ENCODE measurements at places on chromosomes 6 and 20. TPM values are rescaled to one million over a fixed set of nuclear protein-coding genes. Genes with fewer than 3 reads are reported as not detected.
A peak's percentile ranks its signal among the peaks of the same experiment; 100 is the strongest.

Gene TCP11
- 0.72 TPM for total RNA-seq

GRCh38 chr6:31083742-31084354, 28.5 kb downstream of the C6orf15 start:
- peak overlapping the region; percentile 77 for H3K27ac ChIP-seq
- peaks cover 25% of the 10 kb centered on the region for H3K4me1 ChIP-seq
- peak; percentile 86 for DNase-seq
- H3K27me3 ChIP-seq, result no peaks in the 10 kb centered on the region

DNA sequence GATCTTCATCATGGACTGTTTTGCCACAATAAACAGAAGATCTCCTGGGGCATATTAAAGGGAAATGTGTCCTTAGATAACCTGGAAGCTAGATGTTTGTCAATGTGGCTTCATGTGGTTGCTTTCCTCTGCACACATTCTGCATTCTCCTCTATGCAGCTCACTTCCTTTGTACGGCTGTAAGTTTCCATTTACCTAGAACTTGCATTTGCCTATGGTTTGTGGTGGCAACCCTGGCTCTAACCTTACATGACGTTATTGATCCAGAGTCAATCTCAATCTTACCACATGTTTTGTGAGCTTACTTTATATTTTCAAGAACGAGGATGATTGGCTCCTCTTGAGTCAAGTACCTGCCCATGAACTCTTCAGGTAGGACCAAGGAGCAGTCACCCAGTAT, 863.1 kb downstream of the MAFB start:
- H3K36me3 ChIP-seq, result no peaks in the 10 kb centered on the region
- peaks cover 35% of the 10 kb centered on the region for H3K4me1 ChIP-seq
- no peak overlapping the region for H3K27ac ChIP-seq
- H3K4me3 ChIP-seq, result no peak overlapping the region
- no peaks in the 10 kb centered on the region for H3K27me3 ChIP-seq

DNA sequence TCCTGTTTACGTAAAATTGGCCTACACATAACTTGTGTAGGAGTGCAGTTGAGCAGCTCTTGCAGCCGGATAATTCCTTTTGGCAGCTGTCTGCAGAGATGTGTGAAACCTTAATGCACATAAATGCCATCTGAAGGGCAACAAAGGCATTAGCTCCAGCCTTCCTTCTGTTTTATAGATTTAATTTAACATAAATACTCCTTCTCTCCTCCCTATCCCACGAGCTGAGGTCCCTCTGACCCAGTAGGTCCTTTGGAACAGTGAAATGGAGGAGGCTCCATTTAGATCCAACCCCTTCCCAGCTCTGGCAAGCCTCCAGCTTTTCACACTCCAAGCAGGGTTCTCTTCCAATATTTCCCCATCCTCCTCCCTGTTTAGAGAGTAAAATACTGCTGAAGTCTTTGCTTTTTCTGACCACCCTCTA, 6.5 kb downstream of the PLEKHG1 start:
- no peaks in the 10 kb centered on the region for H3K4me1 ChIP-seq
- H3K27me3 ChIP-seq, result peaks cover 28% of the 10 kb centered on the region
- H3K4me3 ChIP-seq, result no peak overlapping the region
- no peak for DNase-seq
- no peak overlapping the region for H3K27ac ChIP-seq
- no peaks in the 10 kb centered on the region for H3K36me3 ChIP-seq

Gene CCNC
- total RNA-seq, result 89.4 TPM

GRCh38 chr6:148556410-148556809, 190.4 kb upstream of the UST start:
- H3K27me3 ChIP-seq, result no peaks in the 10 kb centered on the region
- DNase-seq, result no peak
- no peak overlapping the region for H3K4me3 ChIP-seq
- no peak overlapping the region for H3K27ac ChIP-seq

DNA sequence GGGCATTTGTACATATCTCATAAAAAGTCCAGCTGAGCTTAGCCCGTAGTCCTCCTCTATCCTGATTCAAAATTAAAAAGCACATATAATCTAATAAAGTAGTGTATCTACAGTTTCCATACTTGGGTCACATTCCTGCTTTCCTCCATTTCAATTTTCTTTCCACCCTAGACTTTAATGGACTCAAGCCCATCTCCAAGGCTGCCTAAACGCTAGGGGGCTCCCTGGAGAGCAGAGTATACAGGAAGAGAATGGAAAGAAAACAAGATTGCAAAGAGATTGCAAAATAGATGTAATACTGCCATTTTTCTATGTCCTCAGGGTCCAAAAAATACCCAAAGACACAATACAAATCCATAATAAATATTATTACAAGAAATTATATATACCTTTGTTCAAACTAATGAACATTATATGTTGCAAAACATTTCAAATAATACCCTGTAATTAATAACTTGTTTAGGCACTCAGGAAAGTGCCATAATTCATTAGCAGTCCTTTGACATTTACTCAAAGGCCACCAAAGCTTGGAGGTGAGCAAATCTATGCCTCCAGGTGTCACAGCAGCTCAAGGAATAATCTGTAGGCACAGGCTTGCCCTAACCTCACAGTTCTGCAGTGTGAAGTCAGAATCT, 2.4 kb upstream of the MCM3 start:
- no peak overlapping the region for H3K27ac ChIP-seq
- peaks cover 7% of the 10 kb centered on the region for H3K36me3 ChIP-seq
- peaks cover 12% of the 10 kb centered on the region for H3K4me1 ChIP-seq
- no peak overlapping the region for H3K4me3 ChIP-seq
- H3K27me3 ChIP-seq, result no peaks in the 10 kb centered on the region

DNA sequence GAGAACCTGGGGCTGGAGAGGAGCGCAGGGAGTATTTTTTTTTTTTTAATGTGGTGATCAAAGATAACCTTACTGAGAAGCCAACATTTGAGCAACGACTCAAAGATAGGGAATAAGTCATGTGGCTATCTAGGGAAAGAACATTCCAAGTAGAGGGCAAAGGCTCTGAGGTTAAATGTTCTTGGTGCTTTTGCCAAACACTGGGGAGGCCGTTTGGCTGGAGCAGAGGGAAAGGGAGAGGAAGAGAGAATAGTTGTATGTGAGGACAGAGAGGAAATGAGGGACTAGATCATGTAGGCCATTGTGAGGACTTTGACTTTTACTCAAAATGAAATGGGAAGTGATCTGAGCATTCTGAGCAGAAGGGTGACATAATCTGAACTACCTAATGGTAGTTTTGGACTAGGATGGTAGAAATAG, 27.8 kb downstream of the ACSS2 start:
- H3K36me3 ChIP-seq, result no peaks in the 10 kb centered on the region
- H3K4me1 ChIP-seq, result peaks cover 20% of the 10 kb centered on the region
- DNase-seq, result no peak

Gene SLC35F1
- total RNA-seq, result not detected

Gene BMP2
- 1.8 TPM for total RNA-seq

Gene CD93
- not detected for total RNA-seq

DNA sequence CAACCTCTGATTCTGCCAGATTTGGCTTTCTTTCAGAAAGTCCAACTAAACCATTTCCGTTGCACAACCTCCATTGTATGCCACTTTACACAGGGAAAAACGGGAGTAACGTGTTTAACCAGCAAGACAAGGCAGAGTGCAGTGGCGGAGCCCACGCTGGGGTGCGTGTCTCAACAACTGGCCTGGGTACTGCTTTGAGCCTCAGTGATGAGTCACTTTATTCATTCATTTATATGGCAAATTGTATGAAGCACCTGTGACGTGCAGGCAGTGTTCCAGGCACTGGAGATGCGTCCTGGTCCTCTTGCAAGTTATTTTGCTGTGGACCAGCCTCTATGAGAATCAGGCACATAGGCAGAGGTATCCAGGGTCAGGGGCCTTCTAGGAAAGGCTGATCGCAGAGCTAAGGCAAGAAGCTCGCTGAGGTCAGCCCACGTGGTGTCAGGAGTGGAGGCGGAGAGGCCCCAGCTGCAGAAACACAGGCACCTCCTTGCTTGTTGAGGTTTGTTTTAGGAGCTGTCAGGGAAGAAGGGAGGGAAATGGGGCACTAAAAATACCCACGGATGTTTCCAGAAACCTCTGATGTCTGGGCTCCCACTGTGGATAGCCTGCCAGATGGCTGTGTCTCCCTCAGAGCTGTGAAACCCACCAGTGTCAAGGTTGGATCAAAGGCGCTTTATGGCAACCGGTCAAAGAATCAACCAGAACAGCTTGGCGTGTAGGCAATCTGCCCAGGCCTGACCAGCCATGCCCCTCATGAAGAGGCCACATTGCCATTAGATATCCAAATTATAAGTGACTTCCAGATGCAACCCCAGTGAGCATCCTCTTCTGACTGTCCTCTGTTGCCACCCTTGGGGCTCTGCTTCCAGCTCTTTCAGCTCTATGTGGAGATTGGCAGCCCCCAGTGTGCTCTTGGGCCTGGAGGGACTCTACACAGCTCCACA, 157.2 kb downstream of the CD83 start:
- H3K4me1 ChIP-seq, result peaks cover 44% of the 10 kb centered on the region
- no peaks in the 10 kb centered on the region for H3K36me3 ChIP-seq
- H3K27ac ChIP-seq, result no peak overlapping the region
- DNase-seq, result no peak

- H3K36me3 ChIP-seq, result no peaks in the 10 kb centered on the region
- H3K27ac ChIP-seq, result no peak overlapping the region
- DNase-seq, result no peak
Measured at GRCh38 chr20:60967431-60968316, 284.4 kb upstream of the CDH4 start.

Data from osteoblast (primary cell).